Neural progenitor cell (in vitro differentiated cells): ENCODE measurements at places on chromosomes 13 and 19. TPM values are rescaled to one million over a fixed set of nuclear protein-coding genes. Genes with fewer than 3 reads are reported as not detected.

UTP14C gene
- total RNA-seq = 22.8 and 29.1 TPM in 2 replicates

RASIP1 gene
- total RNA-seq = 0.86 and 3.2 TPM in 2 replicates

ZNF284 gene
- 4.0 and 5.6 TPM in 2 replicates for total RNA-seq

SIAH3 gene
- not detected in 2 replicates for total RNA-seq

KLK12 gene
- total RNA-seq = not detected in 2 replicates

KLK3 gene
- total RNA-seq = not detected in 2 replicates

ATP12A gene
- 0.28 TPM in 1 of 2 replicates, not detected in the other for total RNA-seq

C19orf85 gene
- not detected in 2 replicates for total RNA-seq

ANKLE1 gene
- 2.3 and 3.3 TPM in 2 replicates for total RNA-seq

PODNL1 gene
- 1.9 TPM in 1 of 2 replicates, not detected in the other for total RNA-seq

TEX26 gene
- total RNA-seq = not detected in 2 replicates

ZNF443 gene
- 15.8 and 18.9 TPM in 2 replicates for total RNA-seq

RFPL4A gene
- total RNA-seq = not detected in 2 replicates
